ENCODE measurements at places on chromosomes 3 and 15.

DNA sequence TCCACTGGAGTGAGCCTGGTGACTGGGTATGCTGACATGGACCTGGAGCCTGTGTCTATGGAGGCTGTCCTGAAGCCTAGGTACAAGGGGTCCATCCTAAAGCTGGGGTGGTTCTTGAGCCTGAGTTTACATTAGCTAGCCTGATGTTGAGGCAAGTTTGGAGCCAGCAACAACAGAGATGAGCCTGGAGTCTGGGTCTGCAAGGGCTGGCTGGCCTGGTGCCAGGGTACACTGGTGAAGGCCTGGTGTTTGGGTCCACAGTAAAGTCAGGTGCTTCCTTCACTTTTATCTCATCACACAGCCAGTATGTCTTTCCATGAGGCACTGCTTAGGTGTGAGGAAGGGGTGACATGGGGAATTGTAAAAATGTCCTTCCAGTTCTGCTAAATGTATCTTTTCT is 49.5 kb downstream of the TP63 start:
- no peak for DNase-seq

- no peak for DNase-seq
Measured at GRCh38 chr3:147008886-147009285, 397.5 kb downstream of the ZIC4 start.

DNA sequence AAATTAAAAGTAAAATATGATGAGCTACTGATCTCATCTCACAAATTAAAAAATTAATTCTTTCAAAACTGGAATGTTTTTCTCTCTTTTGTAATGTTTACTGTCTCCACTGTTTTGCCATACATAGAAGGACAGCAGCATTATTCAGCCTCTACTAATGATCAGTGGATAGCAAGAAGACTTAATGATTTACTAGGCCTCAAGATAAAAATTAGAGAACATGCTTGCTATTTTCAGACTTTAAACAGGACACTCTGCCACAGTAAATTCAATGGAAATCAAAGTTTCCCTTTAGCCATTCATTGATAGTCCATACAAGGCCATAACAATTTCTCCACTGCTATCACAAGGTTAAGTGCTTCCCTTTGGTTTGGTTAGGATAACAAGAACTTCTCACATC is 129.4 kb downstream of the TMCC1 start:
- DNase-seq, result no peak

DNA sequence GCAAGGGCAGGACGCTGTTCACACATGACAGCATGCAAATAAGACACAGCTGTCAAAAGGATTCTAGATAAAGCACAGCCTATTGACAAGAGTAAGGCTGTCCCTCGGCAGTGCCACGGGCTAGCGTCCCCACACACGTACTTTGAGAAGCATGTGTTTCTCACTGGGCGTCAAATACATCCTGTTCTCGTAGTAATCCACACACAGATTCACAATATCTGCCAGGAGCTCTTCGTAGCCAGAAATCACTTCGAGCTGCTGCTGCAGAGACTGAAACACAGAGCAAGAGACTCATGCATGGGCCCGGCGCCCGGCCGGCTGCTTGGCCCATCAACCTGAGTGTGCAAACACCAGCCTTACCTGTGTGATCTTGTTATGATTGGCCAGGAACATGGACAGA is 41.1 kb downstream of the CYFIP1 start:
- DNase-seq, result no peak

GRCh38 chr3:138724443-138724842 is 110.3 kb downstream of the PIK3CB start:
- no peak for DNase-seq
